ENCODE measurements at places on chromosomes 7 and 10.

GRCh38 chr7:98315318-98315993, 34.0 kb downstream of the BRI3 start:
- no peak for DNase-seq

- DNase-seq, result no peak
Measured at GRCh38 chr7:118182593-118183427, 1.2 kb upstream of the LSM8 start.

- DNase-seq, result no peak
Measured at GRCh38 chr10:76432016-76433012, 1000.9 kb downstream of the LRMDA start.

DNA sequence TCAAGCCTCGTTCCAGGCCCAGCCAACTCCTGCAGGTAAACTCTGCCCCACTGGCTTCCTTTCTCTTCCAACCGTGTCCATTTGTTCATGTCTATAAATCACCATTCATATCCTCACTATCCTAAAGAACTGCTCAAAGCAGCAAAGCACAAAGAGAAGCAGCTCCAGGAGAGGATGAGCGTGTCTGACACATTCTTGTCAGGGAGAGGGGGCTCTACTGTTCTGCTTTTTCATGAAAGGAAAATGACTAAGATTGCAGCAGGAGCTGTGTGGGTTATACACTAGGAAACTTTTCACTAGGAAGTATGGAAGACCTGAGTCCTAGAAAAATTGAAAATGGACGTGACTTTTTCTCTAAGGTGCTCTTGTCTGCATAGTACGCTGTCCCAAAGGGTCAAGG, 16.7 kb downstream of the AGFG2 start:
- DNase-seq, result no peak

DNA sequence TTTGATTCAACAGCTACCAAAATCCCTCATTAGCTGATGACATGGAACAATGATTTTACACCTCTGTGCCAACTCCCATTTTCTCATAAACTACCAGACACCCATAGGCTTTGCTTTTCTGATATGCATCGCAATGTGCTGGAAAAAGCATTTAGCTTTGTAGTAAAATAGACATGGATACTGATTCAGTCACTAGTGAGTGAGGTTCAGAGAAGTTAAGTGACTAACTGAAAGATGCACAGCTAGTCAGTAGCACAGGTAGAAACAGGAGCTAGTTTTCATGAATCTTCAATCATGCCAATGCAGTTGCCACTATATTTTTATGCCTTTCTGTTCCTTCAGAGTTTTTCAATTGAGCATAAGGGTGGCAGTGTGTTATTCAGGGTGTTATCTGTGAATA, 38.7 kb downstream of the PRKG1 start:
- no peak for DNase-seq

DNA sequence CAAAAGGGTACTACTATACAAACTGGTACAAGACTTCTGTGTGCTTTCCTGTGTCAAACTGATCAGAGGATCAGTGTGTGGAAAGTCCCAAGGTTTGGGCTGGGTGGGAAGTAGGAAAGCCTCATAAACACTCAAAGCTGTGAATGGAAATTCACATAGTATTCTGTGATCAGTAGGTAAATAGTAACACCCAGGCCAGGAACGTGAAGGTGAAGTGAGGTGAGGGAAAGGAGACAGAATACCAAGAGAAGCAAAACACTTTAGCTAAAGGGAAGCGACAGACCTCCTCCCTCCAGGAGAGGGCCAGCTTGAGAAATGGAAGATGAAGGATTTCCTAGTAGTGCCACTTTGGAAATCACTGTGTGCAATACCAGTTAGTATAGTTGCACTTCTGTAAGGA, 451.9 kb downstream of the KCNMA1 start:
- DNase-seq, result no peak

- no peak for DNase-seq
Measured at GRCh38 chr7:93949423-93949822, 27.9 kb downstream of the GNG11 start.

GRCh38 chr7:121330053-121330833, 1.4 kb downstream of the WNT16 start:
- DNase-seq, result no peak

DNA sequence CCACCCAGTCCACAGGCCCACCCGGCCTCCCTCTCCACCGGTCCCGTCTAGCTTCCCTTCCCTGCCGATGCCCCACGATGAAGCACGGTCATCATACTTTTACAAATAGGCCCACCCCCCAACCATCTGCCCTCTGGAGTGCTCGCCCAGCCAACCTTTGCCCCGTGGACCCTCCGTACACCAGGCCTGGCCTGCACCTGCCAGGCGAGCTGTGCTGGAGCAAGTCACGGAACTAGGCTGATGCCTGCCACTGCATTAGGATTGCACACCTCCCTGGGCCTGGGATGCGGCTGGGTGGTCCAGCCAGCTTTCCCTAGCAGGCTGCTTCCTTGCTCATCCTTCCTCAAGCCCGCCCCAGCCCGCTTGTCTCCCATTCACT, 44.7 kb downstream of the PPIF start:
- DNase-seq, result no peak

DNA sequence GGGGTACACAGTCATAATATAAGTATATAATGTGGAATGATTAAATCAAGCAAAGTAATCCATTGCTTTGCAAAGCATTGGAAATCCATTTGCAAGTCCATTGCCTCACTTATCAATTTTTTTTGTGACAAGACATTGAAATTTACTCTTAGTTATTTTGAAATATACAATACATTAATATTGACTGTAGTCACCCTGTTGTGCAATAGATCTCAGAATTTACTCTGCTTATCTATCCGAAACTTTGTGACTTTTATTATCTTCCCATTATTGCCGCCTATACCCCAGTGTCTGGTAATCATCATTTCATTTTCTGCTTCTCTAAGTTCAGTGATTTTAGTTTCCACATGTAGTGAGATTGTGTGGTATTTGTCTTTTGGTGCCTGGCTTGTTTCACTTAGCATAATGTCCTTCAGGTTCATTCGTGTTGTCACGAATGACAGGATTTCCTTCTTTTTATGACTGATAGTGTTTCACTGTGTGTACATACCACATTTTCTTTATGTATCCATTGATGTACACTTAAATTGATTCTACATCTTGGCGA, 5.8 kb downstream of the MALRD1 start:
- no peak for DNase-seq

DNA sequence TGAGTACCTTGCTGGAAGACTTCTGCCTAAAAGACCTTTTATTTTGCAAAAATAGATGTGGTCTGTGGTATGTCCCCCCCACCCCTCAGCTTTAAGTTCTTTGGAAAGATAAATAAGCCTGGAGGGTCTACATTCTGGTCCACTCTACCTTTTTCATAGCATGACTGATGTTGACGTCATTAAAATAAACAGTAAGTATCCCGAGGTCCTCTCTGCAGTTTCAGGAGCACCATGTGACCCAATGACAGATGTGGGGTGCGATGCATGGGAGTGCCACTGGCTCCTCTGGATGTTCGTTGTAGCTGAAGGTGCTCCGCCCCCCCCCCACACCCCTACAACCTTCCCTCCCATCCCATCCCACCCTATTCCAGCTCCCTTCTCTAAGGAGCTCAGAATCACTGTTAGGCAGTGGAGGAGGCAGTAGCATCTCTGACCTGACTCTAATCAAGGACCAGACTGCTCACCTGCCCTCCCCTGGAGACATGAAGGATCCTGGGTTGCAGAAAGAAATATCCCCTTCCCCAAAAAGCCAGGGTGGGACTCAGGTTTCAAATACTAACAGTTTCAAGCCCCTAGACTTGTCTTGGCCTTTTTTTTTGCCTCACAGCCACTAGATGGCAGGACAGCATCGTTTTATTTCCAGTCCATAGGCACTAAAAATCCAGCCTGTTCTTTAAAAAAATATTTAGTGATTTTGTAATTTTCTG, 25.1 kb downstream of the CASP7 start:
- peak; percentile 4 for DNase-seq

- no peak for DNase-seq
Measured at GRCh38 chr10:131168238-131168875, 143.2 kb downstream of the TCERG1L start.

- DNase-seq, result no peak
Measured at GRCh38 chr7:28554802-28555471, 142.6 kb downstream of the CREB5 start.

DNA sequence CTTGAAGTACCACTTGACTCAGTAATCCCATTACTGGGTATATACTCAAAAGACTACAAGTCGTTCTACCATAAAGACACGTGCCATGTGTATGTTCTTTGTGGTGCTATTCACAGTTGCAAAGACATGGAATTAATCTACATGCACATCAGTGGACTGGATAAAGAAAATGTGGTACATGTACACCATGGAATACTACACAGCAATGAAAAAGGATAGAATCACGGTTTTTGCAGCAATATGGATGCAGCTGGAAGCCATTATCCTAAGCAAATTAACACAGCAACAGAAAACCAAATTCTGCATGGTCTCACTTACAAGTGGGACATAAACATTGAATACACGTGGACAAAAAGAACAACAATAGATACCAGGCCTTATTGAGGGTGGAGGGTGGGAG, 583.4 kb upstream of the CELF2 start:
- DNase-seq, result no peak

DNA sequence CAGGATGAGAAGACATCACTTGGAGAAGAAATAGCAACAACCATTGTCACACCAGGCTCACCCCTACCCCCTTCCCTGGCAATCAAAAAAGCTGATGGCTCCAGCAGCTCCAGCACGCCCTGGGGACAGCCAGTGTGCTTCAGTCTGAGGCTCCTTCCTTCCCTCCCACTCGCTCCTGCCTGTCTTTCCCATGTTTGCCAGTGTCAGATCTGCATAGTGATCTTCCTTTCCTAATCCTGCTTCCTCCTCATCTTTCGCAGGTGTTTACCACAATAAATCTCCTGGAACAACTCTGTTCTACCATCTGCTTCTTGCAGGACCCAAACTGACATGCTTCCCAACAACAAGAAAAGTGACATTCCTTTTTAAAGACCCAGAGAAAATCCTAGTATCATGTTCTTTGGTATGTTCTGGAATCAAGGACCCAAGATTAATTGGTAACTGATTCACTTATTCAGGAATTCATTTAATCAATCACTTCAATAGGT, 57.1 kb downstream of the STEAP1B start:
- DNase-seq, result no peak

DNA sequence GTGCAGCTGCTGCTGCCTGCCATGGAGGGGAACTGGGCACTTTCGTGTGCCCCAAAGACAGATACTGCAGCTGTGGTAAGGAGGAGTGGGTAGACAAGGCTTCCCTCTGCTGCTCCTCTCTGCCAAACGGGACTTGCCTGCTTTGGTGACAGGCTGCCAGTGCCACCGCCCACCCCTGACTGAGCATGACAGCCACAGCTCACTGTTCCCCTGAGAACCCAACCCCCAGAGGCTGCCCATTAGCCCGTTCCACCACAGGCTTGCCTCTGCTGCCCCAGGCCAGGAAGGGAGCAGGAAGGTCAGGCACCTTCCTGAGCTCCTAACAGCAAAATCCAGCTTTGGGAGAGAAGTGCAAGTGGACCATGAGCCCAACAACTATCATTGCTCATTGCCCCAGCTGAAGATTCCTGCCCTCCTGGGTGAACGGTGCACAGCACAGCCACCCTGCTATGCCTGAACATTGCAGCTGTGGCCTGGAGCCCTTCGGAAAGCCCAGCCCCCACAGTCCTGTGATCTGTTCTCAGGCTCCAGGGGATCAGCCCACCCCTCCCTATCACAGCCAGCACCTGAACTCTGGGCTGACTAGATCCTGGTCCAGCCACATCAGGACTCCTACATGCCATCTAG, 58.7 kb upstream of the ANTXRL start:
- DNase-seq, result no peak

- no peak for DNase-seq
Measured at GRCh38 chr10:97717627-97718026, 4.1 kb downstream of the MARVELD1 start.

GRCh38 chr10:115854740-115855435, 418.1 kb downstream of the GFRA1 start:
- no peak for DNase-seq

DNA sequence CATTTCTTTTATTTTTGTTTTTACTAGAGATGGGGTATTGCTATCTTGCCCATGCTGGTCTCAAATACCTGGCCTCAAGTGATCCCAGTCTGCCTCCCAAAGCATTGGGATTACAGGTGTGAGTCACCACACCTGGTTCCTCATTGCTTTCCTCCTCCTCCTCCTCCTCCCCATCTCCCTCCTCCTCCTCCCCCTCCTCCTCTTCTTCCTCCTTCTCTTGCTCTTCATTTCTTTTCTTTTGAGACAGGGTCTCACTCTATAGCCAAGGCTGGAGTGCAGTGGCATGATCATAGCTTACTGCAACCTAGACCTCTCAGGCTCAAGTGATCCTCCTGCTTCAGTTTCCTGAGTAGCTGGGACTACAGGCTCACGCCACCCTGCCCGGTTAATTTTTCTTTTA, 22.2 kb downstream of the LRRC20 start:
- DNase-seq, result no peak

DNA sequence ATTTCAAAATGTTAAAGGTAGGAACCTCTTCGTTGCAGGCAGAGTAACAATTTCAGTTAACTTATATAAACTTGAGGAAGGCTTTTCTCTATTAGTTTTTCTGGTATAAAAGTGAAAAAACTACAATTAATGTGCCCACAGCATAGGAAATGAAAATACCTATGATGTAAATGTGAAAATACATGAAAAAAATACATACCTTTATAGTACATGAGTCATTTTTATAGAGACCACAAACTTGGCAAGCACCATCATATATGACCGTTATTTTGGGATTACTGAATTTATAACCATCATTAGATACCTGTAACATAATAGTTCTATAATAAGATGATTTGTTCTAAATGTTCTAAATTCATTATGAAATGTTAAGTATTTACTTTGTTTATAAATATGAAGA, 42.7 kb downstream of the VWDE start:
- no peak for DNase-seq

GRCh38 chr10:31143331-31143935, 111.8 kb upstream of the ZNF438 start:
- no peak for DNase-seq

- DNase-seq, result no peak
Measured at GRCh38 chr7:99004781-99005500, 126.6 kb downstream of the TRRAP start.

- DNase-seq, result no peak
Measured at GRCh38 chr10:603745-604144, 85.7 kb downstream of the DIP2C start.

DNA sequence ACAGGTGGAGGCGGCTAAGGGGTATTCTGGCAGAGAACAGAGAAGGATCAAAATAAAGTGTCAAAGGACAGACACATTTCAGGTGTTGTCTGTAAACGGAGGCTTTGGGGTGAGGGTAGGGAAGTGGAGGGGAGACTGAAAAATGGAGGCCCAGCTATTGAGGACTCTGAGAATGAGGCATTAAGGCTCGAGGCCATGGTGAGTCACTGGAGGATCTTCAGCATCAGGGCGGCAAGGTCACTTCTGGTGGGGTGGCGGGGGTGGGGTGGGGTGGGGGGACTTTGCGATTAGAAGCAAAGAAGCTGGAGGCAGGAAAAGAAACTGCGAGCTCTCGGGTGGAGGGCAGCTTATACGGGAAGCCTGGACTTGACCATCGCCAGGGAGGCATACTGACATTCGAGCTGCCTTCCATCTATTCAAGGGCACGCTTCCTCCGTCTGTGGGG, 58.4 kb upstream of the PCGF5 start:
- DNase-seq, result no peak

Measured in GDM1 (cell line).